ENCODE measurements at places on chromosomes 4 and X.

GRCh38 chr4:41835321-41835995, 86.9 kb upstream of the PHOX2B start:
- DNase-seq: no peak

GRCh38 chr4:183364025-183364424, 41.8 kb upstream of the CLDN24 start:
- no peak for DNase-seq

GRCh38 chrX:34884817-34885216, 57.8 kb upstream of the FAM47B start:
- no peak for DNase-seq

DNA sequence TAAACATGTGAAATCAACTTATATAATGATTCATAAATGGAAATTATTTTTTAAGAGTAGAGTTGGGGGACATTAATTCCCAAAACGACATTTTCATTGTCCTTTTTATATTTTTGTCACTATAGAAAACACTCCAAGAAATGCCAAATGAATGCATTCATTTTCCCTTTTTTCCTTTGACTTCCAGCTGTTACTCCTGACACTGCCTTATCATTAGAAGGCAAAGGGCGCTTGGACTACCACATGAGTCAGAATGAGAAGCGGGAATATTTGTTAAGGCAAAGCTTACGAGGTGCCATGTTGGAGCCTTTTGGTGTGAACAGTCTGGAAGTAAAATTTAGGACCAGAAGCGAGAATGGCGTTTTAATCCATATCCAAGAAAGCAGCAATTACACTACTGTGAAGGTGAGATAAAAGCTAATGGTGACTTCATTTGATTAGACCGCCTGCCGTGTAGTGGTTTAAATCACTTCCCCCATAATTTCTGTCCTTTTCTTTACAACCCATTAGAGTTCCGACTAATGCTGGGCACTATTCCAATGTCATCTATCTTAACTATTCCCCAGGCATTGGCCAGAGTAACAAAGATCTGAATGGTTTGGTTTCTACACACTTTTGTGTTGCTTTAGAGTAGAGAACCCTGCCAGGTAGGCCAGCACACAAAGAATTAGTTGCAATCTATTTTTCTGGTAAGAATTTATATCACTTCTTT, 166.7 kb downstream of the FAT4 start:
- DNase-seq: no peak

- DNase-seq: no peak
Observed at GRCh38 chrX:31656013-31656412, 584.2 kb upstream of the FTHL17 start.

- DNase-seq: no peak
Observed at GRCh38 chr4:80035336-80035735, 37.7 kb downstream of the ANTXR2 start.

- no peak for DNase-seq
Observed at GRCh38 chrX:141904262-141904661, 568 bp downstream of the MAGEC1 start.

DNA sequence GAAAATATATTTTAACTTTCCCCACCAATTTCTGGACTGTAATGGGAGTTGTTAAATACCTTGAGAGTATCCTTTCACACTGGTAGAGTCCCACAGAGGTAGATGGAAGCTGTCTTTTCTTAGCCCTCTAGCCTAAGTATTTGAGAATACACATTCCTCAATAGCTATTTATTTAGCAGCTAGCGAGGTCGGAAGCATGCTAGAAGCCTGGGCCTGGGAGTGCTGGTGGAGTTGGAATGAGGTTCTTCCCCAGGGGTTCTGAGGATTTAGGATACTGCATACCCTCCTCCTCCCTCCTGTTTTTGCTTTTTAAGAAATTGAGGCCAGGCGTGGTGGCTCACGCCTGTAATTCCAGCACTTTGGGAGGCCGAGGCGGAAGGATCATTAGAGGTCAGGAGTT, 999 bp upstream of the KLHL15 start:
- no peak for DNase-seq

DNA sequence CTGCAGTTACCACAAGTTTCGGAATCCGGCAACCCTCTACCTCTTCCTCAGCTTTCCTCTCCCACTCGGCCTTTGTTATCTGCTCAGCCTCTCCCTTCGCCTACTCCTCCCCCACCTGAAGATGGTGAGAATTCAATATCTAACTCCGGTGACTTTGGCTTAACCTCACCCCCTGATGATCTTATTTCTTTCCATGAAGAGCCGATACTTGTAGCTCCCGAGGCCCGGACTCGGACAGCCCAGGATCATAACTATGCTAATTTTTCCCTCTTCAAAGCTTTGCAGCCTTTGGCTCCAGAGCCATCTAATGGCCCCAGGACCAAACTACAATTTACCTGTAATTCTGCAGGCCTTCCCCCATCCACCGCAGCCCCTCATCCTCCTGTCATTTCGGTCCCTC, 32.0 kb upstream of the MGST2 start:
- DNase-seq: no peak

DNA sequence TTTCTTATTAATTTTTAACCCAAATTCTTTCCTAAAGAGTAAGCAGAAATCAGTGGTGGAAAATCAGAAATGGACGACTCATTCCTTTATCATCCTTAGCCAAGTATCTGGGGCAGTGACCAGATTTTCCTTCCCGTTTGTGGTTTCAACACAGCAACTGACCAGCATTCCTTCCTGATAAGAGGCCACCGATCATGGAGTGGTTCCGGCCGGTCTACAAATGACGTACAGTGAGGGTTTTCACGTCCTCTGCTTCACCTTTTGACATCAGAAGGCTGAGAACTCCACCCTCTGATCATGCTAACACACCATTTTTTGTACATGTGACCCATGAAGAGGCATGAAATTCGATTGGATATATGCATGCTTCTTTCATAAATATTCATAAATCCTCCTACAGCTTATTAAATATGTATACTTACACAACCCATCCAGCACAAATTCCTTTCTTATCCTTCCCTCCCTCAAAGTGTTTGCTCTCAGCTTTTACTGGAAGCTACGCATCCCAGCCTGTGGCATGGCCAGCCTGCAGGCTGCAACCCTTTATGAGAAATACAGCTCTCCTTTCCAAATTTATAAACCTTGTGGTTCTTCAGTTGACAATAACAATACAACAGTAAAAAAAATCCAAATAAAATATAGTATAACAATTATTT, 173.0 kb upstream of the CASK start:
- DNase-seq: no peak

DNA sequence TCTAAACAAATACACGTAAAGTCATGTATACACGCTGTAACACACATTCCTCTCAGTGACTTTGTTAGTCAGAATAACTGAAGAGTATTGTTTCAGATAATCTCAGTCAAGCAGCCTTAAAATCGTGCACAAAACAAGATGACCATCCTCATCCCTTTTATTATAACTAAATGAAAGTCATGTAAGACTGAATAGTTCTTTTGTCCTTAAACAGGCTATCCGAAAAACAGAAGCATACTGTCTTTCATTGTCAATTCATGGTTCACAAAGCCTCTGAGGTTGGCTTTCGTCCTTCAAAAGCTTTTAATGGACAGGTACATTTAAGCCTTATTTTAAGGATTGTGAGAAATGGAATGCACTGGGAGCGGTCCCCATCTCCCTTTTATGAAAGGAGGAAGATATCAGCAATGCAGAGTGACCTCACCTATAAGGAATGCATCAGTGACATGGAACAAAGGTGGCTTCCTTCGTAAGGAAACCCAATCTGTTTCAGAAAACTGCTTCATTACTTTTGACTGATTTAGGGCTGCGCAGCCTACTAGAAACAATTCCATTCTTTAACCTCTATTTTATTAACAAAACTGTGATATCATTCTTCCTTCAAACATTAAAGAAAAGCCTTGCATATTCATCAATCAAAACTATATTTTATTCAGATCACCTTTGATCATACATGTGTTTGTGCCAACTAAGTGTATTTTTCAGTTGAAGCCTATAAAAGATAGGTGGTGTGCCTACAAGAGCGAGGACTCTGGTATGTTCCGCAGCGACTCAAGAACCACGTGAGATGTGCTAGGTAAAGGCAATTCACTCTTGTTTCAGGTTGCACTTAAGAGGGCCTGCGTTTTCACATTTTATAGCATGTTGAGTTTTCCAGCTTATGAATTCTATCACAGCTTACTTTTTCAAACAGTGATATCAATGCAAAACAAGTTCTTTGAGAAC, 19.2 kb downstream of the SH3RF1 start:
- no peak for DNase-seq

DNA sequence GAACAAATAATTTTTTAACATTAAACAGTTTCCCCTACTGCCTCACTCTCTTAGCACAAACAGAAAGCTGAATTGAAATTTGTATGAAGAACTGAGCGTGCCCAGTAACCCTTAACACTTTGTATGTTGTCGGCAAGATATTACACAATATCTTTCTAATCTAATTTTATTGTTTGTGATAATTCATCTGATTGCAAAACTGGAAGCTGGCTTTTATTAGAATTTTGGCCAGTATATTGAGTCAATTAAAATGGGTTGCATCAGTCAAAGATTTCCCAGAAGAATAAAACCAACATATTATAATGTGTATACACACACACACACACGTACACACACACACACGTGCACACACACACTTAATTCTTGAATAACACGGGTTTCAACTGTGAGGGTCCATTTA, 2332.1 kb downstream of the PCDH7 start:
- DNase-seq: no peak

- DNase-seq: no peak
Observed at GRCh38 chrX:22533898-22534297, 261.2 kb downstream of the CBLL2 start.

GRCh38 chrX:3567686-3568085, 145.8 kb downstream of the PRKX start:
- no peak for DNase-seq

- DNase-seq: peak; percentile 90
Observed at GRCh38 chrX:154308108-154308946, 12.7 kb downstream of the TKTL1 start.
